ENCODE measurements at places on chromosomes 2 and 18.

- DNase-seq = no peak
Observed at GRCh38 chr2:128028668-128029054, 802 bp upstream of the SAP130 start.

GRCh38 chr2:72454189-72454588, 306.5 kb upstream of the CYP26B1 start:
- DNase-seq = no peak

- DNase-seq = no peak
Observed at GRCh38 chr18:59218018-59218417, 1.9 kb upstream of the GRP start.

DNA sequence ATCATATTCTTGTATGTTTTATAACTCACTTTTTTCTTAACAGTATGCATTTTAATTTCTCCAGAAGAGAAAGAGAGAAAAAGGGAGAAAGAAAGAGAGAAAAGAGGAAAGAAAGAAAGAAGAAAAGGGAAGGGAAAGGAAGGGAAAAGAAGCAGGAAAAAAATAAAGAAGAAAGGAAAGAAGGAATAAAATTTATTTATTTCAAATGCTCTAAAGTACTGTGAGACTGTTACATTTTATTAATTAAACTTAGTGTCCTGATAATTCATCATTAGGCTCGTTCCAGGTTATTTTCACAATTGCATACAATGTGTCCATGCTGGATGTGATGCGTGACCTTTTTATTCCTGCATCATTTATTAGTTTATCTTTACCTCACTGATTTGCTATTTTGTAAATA, 1023.4 kb upstream of the KLHL29 start:
- DNase-seq = no peak
